ENCODE measurements at places on chromosomes 13 and 19.

DNA sequence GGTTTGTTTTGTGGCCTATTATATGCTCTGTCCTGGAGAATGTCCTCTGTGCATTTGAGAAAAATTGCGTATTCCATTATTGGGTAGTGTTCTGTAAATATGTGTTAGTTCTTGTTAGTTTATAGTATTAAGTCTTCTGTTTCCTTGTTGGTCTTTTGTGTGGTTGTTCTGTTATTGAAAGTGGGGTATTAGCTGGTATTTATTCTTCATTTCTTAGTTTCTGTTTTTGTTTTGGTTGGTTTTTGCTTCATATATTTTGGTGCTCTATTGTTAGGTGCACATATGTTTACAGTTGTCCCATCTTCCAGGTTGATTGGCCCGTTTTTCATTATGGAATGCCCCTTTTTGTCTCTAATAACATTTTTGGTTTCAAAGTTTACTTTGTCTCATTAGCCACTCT lies 77.3 kb downstream of the DNAJC15 start:
- DNase-seq: no peak

DNA sequence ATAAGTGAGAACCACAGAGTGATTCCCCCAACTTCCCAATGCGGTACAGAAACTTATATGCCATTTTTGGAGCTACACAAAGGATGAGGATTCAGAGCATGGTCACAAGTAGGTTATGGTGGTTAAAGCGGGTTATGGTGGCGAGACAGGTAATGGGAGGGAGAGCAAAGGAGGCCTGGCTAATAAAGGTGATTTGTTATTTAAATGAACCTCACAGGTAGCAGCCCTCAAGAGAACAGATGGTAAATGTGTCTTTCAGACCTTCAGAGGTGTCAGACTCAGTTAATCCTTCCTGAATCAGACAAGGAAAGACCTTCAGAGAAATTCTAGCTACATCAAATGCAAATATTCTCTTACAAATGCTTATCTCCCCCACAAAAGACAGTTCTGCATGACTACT lies 1971.4 kb downstream of the OLFM4 start:
- DNase-seq: no peak

DNA sequence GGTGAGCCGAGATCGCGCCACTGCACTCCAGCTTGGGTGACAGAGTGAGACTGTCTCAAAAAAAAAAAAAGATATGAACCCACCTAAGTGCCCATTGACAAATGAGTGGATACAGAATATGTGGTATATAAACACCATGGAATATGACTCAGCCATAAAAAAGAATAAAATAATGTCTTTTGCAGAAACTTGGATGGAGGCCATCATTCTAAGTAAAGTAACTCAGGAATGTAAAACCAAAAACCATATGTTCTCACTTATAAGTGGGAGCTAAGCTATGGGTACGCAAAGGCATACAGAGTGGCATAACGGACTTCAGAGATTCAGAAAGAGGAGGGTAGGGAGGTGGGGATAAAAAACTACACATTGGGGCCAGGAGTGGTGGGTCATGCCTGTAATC lies 29.5 kb downstream of the PLA2G4C start:
- no peak for DNase-seq

DNA sequence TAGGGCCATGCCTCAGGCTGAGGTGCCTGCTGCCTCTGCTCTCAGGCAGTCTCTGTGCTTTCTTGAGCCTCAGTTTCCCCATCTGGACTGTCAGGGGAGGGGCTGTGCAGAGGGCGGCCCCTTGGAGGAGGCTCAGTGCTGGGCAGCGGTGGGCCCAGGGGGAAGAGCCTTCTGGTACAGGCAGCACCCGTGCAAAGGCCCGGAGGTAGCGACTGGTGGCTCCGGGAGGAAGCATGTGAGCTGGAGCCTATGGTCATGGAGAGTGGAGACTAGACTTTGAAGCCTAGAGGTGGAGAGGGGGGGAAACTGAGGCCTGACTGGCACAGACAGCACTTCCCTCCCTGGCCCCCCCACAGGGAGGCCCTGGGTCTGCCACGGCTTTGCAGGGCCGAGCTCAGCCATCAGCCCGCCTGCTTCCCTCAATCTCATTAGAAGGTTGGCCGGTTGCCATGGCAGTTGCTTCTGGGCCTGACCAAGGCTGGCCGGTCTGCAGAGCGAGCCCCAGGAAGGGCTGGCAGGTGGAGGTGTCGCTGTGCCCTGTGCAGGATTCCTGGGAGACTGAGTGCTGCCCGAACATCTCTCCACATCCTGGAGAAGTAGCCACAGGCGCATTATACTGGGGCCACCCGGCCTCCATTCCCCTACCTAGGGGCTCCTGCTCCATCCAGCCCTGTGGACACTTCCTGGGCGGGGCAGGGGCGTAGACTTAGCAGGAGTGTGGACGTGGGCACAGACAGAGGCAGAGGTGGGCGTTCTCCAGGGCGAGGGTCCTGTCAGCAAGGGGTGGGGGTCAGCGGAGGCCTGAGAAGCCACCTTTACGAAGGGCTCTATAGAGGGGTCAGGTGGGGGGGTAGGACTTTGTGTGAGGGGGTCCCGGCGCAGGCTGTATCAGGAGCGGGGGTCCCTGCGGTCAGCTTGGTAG lies 53.2 kb downstream of the CRTC1 start:
- DNase-seq: no peak

GRCh38 chr19:5138606-5139582 lies 170.0 kb downstream of the KDM4B start:
- no peak for DNase-seq

DNA sequence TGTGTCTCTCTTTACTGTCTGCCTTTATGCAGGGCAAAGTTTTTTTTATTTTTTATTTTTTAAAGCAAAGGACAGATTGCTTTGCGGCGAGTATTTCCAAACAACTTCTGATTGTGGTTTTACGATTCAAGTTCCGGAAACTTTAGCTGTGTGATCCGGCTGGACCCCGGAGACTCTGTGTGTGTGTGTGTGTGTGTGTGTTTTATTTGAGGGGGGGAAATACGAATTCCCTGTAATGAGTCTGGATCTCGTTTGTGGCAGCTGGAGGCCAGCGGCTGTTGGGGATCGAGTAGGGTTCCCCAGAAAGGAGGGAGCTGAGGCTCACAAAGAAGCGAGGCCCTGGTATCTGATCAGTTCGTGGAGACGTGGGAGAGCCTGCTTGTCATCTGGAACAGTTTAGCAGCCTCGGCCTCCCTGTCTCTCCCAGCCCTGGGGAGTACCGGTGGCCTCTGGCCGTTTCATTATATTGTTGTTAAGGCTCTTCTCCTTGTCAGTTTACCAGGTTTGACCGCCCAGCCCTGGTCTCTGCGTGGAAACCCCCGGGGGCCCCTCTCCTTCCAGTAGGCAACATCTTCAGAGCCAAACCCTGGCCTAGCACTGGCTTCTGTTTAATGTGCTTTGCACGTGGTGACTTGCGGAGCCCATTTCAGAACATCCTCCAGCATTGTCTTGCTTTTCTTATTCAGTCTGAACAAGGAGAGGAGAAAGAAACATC lies 1.3 kb downstream of the FARP1 start:
- no peak for DNase-seq

- DNase-seq: no peak
These were observed 692.8 kb upstream of the SGCG start for GRCh38 chr13:22487932-22488331.

DNA sequence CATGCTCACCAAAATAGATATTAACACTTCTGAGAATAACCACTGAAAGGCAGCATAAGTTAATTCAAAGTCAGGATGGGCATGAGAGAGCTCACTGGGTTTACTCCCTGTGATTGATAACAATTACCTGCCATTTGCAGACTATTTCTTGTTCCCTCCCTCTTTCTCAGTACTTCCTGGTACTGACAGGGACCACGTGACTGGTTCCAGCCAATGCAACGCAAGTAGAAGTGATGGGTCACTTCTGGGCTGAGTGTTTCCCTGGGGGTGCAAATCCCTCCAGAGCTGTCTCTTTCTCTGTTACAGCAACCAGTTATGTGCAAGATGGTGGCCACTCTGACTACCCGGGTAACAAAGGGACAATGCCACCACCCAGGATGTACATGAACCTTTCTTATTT lies 118.8 kb downstream of the EFNB2 start:
- DNase-seq: no peak

DNA sequence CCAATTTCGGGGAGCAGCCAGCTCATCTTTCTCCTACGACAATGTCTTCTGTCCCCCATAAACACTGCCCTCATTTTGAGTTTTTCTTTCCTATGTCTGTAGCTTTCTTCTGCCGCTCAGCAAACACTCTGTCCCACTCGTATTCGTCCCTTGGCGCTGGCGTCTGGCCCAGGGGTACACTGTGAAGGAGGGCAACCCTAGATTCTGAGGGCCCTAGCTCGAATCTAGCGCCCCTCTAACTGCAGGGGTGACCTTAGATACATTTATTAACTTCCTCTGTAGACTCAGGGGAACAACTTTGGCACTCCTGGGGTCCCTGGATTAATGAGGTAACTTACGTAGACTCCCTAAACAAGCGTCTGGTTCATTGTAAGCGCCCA lies 677 bp upstream of the LRCH1 start:
- DNase-seq: no peak

- DNase-seq: no peak
These were observed 71.9 kb downstream of the FLT1 start for GRCh38 chr13:28423010-28423409.

DNA sequence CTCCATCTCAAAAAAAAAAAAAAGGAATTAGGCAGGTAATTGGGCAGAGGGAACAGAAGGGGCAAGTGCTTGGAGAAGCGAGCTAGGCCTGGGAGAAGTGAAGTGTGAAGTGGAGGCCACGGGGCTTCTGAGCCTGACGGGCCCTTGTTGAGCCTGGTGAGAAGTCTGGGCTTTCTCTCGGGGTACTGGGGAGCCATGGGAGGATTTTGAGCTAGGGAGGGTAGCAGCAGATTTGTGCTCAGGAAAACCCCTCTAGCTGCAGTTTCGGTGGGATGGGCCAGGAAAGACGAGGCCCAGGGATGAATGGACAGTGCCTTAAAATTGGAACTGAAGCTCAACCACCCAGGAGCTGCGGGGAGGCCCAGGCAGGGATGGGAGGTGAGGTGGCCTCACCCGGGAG lies 8.0 kb downstream of the POLR1G start:
- DNase-seq: no peak

- DNase-seq: no peak
These were observed 10.6 kb downstream of the PPP6R1 start for GRCh38 chr19:55248166-55248675.

GRCh38 chr19:19259741-19260140 lies 13.4 kb downstream of the TM6SF2 start:
- no peak for DNase-seq

GRCh38 chr13:79727086-79727485 lies 246.1 kb downstream of the NDFIP2 start:
- DNase-seq: no peak

GRCh38 chr19:8423817-8424223 lies 10.7 kb downstream of the MARCHF2 start:
- no peak for DNase-seq

DNA sequence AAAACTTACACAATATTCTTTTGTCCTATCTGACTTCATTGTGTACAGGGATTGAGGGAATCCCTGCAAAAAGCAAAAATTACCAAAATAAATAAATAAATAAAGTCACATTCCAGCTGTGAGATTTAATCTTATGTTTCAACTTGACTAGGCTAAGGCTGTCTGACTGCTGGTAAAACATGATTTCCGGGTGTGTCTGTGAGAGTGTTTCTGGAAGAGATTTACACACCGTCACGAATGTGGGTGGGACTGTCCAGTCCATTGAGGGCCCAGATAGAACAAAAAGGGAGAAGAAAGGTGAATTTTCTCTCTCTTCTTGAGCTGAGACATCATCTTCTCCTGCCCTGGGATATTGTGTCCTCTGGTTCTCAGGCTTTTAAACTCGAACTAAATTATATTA lies 166.1 kb downstream of the LIG4 start:
- no peak for DNase-seq

Data from NCI-H1417 treated with DMSO at 0.1 percent for 48 hours (cell line).